ENCODE measurements at places on chromosomes 4 and X.

- DNase-seq = no peak
Measured at GRCh38 chrX:122583551-122583950, 600.5 kb upstream of the GRIA3 start.

DNA sequence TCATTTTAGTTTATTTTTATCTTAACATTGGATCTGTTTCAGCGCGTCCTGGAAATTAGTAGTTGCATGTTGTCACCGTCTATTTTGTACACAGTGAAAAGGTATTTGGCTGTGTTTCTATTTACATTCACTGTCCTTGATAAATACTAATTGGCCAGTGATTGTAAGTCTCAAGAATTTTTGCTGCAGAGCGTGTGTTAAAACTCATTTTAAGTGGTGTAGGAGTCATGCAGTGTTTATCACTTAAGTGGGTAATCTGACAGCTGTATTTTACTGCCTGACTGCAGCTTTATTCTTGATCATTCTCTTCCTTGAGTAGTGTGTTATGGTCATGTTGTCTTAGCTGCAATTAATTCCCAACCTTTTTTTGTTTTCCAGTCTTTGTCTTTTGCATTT lies 9.8 kb downstream of the GUCY1A1 start:
- no peak for DNase-seq

DNA sequence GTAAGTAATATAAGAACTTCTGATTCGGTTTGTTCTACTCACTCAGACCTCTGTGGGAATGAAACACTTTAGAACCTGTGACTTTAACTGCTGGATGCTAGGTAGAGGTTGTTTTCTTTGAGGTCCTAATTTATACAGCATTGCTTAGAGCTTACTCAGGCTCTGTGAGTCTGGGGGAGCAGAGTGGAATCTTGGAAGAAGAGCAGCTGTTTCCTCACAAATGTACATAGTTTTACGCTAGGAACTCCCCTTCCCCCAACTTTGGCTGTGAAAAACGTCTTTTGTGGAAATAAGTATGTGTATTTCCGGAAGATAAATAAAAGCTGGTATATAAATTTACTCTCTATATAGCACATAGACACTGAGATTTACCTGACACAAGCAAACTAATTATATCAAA lies 141.4 kb downstream of the NAA11 start:
- no peak for DNase-seq

DNA sequence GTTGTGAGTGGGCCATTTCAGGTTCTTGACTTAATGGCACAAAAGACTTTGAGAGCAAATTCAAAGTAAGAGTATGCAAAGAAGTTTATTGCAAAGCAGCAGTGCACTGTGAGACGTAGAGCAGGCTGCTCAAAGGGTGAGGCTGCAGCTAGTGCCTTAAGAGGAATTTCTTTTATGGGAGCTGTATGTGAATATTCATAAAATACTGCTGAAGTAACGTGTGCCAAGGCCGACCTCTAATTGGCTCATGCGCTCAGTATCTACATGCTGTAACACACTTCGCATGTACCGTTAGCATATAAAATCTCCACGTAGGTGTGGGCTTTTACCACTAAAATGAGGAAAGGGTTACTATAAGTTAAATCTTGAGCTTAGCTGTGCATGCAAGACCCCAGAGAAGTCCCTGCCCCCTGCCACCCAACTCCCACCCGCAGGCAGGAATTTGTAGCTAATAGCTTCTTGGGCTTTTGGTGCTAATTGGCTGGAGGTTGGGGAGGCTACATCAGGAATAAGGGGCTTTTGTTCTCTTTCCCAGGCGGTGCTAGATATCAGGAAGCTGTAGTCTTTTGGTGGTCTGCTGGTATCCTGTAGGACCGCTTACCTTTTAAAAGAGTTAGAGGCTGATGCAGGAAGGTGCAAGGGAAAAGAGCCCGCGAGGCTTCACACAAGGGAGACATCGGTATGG lies 47.6 kb downstream of the FSTL5 start:
- no peak for DNase-seq

GRCh38 chr4:110128472-110128919 lies 69.9 kb downstream of the ELOVL6 start:
- no peak for DNase-seq

DNA sequence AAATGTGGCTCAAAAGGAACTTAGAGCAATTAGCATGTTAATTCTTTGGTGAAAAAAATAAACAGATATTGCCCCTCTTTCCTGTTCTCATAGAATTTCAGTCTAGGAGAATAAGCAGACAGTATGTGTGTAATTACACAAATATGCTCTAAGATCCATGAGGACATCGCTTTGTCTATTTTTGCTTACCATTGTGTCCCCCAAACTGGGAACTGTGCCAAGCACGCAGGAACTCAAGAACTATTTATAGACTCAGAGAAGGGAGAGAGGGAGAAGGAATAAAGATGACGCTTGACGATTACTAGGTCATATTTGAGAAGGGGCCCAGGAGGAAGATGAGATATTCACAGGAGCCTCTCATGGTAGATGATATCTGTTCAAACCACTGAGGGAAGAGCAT lies 692.6 kb downstream of the RAB28 start:
- no peak for DNase-seq

- DNase-seq = peak; percentile 52
Measured at GRCh38 chr4:78056265-78057129, 626 bp upstream of the FRAS1 start.

DNA sequence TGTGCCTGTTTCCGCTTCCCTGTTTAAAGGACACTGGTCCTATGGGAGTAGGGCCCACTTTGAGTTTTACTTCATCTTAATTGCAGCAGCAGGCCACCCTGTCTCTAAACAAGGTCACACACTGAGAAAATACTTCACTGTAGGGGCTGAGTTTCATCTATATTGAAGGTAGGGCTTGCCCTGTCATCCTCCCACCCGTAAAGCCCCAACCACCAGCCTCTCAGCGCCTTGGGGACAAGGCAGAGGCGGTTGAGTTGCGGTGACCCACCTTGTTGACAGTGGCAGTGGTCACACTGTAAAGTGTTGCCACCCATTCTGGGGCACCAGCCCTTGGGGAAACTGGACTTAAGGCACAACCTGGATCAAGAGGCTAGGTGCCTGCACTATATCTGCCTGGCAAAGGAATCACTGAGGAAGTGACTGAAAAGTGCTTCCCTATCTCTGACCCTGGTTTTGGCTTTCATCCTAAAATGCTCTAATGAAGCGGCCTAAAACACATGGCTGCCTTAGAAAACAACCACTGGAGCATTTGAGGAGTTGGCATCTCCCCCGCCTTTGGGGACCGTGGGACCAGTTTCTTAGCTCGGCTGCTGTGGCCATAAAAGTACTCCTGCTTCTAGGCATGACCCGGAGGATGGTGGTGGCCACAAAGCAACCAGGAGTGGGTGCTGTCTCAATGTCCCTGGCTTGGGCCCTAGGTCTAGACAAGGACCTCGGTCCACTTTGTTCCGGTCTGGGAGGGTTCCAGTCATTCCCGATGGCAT lies 7.8 kb upstream of the WDR1 start:
- DNase-seq = no peak

- no peak for DNase-seq
Measured at GRCh38 chr4:172785613-172786012, 383.0 kb upstream of the GALNT7 start.

GRCh38 chr4:185068837-185069236 lies 50.5 kb downstream of the HELT start:
- DNase-seq = no peak

DNA sequence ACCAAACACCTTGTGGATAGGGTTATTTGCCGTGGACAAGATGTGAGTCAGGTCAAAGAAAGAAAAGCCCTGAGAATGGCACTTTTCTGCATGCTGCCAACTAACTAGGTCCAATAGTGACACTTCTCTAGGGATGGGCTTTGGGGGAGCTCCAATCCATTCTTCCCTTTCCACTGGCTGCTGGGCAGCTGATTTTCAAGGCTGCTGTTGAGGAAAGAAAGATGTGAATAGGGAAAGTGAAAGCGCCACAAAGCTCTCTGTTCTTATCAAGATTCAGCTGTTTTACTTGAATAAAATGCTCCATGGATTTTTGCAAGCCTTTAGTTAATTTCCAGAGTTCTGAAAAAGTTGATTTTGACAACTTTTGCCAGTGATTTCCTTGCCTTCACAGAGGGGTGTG lies 244.2 kb upstream of the F9 start:
- DNase-seq = no peak

Data from NCI-H526 treated with DMSO at 0.1 percent for 48 hours (cell line).